ENCODE measurements at places on chromosomes 13 and 19.

DNA sequence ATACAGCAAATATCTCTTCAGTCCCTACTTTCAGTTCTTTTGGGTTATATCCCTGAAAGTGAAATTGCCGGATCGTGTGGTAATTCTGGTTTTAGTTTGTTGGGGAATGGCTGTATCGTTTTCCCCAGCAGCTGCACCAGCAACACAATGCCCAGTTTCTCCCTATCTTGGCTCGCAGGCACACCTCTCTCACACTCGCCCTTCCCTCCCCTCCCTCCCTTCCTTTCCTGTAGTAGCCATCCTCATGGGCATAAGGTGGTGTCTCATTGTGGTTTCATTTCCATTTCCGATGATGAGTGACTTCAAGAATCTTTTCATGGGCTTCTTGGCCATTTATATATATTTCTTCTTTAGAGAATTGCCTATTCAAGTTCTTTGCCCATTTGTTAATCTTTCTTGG is 8.6 kb upstream of the GPR18 start:
- no peak for DNase-seq

- DNase-seq, result no peak
Measured at GRCh38 chr13:57624565-57625435, 6.7 kb upstream of the PCDH17 start.

DNA sequence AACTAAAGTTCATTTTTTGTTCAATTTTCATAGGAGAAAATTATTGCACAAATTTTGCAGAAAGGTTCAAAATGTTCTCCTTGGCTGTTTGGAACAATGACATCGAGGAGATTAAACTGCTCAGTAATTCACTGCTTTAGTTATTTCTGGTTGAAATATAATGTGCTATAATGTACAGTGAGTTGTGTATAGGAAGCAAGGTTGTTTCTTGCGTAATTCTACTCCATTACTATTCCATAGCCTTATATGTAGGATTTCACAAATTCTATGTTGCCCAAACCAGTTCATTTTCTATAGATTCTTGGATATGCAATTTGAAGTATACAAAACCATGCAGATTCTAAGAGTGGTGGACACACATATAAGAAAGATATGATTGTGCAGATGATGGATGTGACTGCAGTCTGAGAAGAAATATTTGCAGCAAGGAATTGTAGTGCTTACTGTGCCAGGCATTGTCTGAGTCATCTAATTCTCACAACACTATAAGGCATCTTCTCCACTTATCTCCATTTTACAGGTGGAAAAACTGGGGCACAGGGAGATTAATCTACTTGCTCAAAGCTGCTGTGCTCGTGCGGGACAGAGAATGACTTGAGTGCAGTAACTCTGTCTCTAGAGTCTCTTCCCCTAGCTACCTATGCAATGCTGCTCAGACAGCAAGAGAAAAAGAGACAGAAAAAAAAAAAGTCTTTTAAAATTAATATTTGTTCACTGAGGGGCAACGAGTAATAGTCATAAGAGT is 515.5 kb downstream of the MYO16 start:
- DNase-seq, result no peak

GRCh38 chr19:20078581-20079031 is 806 bp downstream of the ZNF90 start:
- no peak for DNase-seq

GRCh38 chr13:42885325-42885724 is 103.9 kb downstream of the FAM216B start:
- DNase-seq, result no peak

DNA sequence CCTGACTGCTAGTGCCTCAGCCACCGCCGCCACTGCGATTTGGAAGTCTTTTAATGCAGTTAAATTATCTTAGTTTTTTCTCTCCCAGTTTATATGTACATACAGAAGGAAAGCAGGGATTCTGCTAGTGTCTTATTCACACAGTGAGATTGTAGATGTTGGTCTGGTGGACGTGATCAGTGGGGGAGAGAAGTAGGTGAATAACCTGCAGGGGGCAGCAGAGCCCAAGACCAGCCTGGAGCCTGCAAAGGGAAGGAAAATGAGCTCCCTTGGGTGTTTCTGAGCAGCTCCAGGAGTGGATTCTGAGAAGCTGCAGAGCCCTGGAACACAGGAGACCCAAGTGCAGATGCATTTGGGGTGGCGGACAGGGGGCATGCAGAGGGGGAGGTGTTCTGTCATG is 26.3 kb downstream of the ZNF844 start:
- peak; percentile 71 for DNase-seq

GRCh38 chr13:100596516-100596915 is 7.9 kb upstream of the GGACT start:
- no peak for DNase-seq

DNA sequence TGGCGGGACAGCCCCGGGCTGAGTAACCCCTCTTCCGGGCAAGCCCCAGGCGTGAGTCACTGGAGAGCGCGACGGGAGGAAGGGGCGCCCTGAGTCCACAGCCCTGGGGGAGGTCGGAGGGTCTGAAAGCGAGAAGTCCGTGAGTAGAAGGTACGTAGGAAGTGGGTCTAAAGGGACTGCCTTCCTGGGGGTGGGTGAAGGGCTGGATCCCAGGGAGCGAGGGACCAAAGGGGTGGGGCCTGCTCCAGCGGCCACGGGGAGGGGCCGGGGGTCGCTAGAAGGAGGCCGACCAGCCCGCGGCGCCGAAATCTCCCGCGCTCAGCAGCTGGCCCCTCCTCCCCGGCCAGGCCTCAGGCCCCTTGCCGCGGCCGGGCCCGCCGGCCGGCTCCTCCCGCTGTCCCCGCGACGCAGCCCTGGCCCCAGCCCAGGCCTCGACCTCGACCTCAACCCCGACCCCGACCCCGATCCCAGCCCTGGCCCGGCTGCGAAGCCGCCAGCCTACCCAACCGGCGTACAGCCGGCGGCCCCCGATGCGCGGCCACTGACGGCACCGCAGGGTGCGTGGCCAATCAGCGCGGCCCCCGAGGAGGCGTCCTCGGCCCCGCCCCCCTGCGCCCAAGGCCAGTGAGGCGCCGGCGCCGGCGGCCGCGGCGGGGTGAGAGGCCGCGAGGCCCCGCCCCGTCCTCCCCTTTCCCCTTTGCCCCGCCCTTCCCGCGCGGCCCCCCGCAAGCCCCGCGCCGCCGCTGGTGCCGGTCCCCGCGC is 22.6 kb downstream of the IPO5 start:
- peak; percentile 85 for DNase-seq

DNA sequence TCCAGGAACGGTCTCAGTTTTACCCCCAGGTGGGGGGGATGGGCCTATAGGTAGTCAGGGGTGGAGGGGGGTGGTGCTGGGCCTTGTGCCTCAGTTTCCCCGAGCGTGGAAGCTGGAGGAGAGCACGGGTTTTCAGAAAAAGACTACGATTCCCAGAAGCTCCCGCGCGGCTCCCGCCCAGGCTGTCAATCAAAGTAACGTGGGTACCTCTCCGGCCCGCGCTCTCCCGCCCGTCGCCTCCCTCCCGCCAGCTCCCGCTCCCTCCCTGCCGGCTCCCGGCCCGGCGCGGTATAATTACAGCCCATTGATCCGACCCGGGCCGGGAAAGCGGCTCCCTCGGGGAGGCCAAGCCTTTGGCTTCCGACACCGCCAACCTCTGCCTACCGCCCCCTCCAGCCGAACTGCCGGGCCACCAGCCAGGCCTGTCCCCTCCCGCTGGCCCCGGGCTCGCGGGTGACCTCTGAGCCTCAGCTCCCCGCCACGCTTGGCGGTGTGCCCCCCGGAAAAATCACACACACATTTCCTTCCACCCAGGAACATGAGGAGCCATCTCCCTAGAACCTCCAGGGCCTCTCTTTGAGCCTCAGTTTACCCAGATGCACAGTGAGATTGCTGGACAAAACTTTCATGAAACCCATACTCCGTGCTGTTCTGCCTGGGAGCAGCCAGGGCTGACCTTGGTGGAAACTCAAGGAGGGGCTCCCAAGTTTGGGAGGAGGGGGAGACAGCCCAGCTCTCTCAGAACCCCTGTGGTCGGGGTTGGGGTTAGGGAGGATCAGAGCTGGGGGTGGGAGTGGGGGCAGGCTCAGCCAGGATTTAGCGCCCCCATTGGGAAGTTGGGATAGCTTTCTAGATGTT is 7.3 kb upstream of the TLE2 start:
- DNase-seq, result peak; percentile 69

GRCh38 chr19:54160854-54161253 is 1.3 kb upstream of the LENG1 start:
- no peak for DNase-seq

DNA sequence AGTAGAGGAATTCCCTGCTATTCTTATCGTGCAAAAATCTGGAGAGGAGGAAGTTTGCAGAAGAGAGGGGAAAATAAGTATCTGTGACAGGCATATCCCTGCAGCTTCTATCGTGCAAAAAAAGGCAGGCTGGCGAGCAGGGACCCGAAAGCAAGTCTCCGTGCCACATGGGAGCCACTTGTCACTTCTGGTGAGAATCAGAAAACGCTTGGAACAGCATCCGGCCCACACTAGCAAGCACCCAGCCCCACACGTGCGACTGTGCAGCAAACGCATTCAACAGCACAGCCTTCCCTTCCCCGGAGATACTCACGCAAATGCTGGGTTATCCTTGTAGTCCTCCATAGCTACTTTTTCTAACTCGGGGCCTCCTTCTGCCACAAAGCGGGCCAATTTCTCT is 16.9 kb downstream of the SUGP1 start:
- no peak for DNase-seq

- DNase-seq, result no peak
Measured at GRCh38 chr19:46193678-46194077, 35.9 kb upstream of the IGFL1 start.

DNA sequence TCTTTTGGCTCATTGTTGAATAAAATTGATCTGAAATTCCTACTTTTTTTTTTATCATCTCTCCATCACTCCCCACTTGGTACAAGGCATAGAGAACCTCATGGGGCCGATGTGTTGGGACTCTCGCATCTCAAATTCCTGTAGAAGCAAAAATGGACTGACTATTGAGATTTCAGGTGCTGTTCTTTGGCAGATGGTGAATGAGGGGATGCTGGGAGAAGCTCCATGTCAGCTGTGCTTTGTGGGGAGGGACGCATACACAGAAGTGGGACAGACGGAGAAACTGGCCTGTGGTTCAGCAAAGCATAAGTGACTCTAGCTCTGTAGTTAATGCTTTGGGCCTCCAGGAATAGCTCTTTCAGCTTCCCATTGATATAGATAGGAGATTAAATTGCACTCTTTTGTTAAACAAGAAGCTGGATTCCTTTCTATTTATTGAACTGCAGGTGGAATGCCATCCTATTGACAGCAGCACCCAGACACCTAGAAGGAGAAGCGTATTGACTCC is 194.5 kb upstream of the RNF113B start:
- DNase-seq, result no peak

DNA sequence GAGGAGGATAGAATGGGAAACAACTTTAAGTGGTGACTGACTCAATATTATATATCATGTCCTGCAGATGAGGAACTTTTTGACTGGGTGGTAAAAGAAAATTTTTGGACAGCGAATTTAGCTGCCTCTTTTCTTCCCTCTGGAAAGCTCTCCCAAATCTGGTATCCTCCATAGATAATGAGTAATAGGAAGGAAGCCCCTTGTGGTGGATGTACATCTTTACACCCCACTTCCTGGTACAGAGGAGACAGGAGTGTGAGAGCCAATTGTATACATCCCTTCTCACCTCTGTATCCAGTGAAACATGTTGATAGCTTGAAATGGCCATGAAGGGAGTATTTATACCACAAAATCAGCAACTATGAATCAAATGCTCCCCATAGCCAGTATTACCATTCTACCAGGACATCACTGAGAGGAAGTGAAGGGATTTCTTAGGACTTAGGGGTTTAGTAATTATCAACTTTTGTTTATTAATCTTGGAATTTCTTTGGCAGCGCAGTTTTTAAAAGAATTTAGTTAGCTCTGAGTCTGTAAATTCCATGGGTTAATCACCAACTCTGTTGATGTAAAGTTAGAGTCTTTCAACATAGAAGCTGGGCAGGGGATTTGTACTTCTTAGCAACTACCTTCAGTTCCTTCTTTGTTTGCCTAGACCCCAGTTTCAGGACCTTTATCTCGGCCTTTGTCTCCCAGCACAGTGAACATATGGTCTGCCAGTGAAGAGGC is 17.0 kb upstream of the TDRD3 start:
- no peak for DNase-seq

GRCh38 chr13:50130123-50130946 is 115.1 kb downstream of the KCNRG start:
- DNase-seq, result no peak

DNA sequence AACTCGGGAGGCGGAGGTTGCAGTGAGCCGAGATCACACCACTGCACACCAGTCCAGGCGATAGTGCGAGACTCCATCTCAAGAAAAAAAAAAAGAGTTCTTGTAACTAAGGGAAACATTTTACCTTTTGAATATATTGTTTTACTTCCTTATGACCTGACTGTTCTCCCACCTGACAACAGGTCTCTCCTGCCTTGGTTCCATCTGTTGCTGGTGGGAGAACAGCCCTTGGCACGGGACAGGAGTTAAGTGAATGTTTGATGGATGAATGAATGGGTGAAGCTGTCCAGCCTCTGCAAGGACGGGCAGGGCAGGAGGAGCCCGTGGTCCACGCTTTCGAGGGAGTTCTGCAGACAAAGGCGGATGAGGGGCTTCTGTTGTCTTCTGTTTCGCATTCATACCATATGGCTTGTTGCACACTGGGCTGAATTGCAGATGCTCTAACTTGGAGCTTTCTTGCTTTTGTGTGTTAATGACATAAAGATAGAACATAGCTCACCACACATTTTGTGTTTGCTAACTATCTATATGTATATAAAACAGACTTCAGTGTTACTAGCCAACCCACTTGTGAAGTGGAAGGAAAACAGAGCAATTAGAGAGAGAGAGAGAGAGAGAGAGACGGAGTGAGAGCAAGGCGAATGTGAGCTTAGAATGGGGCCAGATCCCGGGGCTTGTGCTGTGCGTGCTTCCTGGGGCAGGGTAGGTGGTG is 16.2 kb upstream of the CCNE1 start:
- DNase-seq, result no peak

DNA sequence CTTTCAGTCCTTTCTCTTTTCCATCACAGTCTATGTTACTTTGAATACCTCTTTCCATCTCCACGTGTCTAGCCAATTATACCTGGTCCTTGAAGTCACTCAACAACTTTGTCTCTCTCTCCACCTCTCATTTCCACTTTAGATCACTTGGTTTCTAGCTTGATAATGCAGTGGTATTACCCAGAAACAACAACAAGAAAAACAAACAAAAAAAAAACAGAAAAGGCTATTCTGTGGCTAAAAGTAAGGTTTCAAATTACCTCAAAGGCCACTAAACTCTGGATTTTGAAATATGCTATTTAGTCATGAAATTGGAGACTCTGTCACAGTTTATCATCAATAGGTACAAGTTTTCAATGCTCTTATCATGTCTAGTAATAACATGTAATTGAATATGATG is 184.8 kb downstream of the PCDH9 start:
- no peak for DNase-seq

GRCh38 chr19:21256722-21257121 is 72.5 kb downstream of the ZNF708 start:
- no peak for DNase-seq

- no peak for DNase-seq
Measured at GRCh38 chr13:22505489-22505888, 675.3 kb upstream of the SGCG start.
